ENCODE measurements at places on chromosomes 3 and 15. TPM values are rescaled to one million over a fixed set of nuclear protein-coding genes. Genes with fewer than 3 reads are reported as not detected.
A peak's percentile ranks its signal among the peaks of the same experiment; 100 is the strongest.

Gene PEX5L
- total RNA-seq, result 0.08 TPM

DNA sequence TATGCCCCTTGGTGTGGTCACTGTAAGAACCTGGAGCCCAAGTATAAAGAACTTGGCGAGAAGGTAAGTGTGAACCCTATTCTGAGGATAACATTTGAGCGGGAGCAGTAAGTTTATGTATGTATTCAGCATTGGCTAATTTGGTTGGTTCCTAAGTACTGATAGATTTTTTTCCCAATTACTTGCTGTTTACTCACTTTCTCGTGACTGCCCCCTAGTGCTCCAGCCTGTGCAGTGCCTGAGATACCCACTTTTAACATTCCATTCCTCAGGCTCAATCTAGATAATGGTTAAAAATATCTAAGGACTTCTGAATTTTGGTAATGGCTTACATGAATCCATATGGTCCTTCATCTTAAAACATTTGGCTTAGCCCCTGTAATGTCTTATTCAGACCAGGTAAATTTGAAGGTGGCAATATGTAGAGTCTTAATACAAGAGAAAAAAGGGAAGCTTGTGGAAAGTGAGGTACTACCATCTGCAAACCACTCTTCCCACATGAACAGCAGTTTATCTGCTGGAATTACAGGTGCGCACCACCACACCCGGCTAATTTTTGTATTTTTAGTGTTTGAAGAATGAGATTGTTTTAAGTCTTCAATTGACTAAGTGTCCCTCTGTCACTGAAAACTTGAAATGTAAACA lies 7.1 kb downstream of the ELL3 start:
- no peak for DNase-seq

GRCh38 chr3:148914936-148915690 lies 50.0 kb downstream of the CPA3 start:
- no peak for DNase-seq

DNA sequence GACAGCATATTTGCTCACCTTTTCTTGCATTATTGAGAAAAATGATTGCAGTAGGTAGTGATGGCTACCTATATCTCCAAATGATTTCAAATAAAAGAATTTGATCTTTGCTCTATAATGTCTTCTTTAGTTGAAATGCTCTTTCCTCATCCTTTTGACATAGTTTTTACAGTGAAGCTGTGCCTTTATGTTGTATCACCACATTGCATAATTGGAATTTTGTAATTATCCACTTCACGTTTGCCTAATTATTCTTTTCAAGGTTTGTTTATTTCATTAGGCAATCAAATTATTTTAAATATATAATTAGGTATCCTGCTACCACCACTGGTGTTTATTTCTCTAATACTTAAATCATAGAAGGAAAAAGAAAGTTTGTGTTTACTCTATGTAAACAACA lies 21.3 kb upstream of the P2RY13 start:
- no peak for DNase-seq

- no peak for DNase-seq
Measured at GRCh38 chr3:180059356-180059755, 22.6 kb upstream of the PEX5L start.

DNA sequence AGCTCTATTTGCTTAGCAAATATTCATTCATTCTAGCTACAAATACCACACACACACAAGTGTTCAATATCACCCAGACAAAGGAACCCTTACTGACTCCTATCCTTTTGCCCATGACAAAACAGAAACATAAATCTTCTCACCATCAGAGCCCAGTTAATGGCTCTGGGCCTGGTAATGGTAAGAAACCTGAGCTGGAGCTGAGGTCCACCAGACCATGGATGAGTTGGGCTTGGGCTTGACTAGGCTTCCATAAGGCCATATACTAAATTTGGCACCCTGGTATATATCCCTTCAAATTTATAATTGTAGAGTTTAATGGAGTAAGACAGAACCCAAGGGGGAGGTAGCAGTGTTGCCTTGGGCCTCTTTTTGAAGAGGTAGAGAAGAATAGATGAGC lies 29.4 kb downstream of the GPR176 start:
- no peak for DNase-seq

DNA sequence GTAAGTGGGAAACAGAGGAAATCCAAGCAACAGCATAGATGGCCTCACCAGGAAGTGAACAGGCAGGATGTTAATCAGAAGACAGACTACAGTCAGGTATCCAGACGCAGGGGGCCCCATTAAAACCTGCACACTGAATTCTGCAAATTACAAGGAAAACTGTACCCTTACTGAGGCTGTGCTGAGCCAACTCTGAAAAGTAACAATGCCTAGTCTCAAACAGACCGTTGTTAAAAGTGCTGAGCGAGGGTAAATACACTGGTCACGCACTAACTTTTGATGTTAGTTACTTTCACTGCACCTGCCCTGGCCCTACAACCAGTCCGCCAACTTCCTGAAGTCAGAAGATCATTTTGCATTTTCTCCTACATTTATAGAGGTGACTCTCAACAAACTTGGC lies 1.0 kb downstream of the TAMM41 start:
- DNase-seq, result no peak

GRCh38 chr15:69760890-69761568 lies 308.4 kb downstream of the RPLP1 start:
- DNase-seq, result peak; percentile 73

Gene COL7A1
- 62.9 TPM for total RNA-seq

Gene POC1A
- total RNA-seq, result 3.6 TPM

- no peak for DNase-seq
Measured at GRCh38 chr3:28294667-28295413, 53.4 kb downstream of the CMC1 start.

- no peak for DNase-seq
Measured at GRCh38 chr3:150106740-150107428, 136.2 kb upstream of the PFN2 start.

- DNase-seq, result no peak
Measured at GRCh38 chr3:134253475-134254226, 3.0 kb upstream of the RYK start.

- no peak for DNase-seq
Measured at GRCh38 chr15:84023636-84024035, 211.9 kb upstream of the GOLGA6L4 start.

DNA sequence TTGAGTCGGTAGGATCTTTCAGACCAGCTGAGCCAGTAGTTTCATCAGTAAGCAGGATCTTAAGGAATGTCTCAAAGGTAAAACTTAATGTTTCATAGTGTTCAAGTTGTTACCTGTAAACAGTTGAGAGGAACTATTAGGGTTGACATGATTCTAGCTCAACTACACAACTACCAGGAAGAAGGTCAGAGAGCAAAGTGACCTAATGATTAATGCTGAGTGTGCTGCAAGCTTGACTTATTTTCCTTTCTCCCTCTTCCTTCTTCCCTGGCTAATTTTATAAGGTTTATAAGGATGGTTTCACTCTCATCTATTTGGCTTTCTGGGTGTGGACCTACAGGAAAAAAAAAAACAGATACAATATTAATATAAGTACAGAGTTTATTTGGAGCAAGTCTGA lies 30.2 kb upstream of the LHFPL4 start:
- no peak for DNase-seq

GRCh38 chr3:128464188-128464587 lies 2.5 kb downstream of the DNAJB8 start:
- DNase-seq, result no peak

Gene NRROS
- total RNA-seq, result 4.2 TPM

- no peak for DNase-seq
Measured at GRCh38 chr15:22827125-22827524, 11.3 kb upstream of the NIPA2 start.

DNA sequence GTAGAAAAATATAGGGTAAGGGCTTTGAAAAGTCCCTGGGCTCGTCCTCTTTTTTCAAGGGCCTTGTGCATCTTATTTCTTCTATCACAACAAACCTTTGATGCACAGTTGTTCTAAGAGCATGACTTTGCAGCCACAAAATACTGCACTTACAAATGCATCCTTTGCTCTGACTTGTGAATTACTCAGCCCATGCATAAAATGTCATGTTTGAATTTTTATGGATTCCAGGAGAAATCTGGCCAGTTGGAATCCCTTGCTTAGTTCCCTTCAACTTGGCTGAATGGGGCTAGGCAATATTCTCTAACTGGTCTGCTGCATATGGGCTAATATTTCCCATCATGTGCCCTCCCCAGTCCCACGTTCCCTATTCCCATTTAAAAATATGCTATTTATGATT lies 523.9 kb upstream of the RGMA start:
- no peak for DNase-seq

DNA sequence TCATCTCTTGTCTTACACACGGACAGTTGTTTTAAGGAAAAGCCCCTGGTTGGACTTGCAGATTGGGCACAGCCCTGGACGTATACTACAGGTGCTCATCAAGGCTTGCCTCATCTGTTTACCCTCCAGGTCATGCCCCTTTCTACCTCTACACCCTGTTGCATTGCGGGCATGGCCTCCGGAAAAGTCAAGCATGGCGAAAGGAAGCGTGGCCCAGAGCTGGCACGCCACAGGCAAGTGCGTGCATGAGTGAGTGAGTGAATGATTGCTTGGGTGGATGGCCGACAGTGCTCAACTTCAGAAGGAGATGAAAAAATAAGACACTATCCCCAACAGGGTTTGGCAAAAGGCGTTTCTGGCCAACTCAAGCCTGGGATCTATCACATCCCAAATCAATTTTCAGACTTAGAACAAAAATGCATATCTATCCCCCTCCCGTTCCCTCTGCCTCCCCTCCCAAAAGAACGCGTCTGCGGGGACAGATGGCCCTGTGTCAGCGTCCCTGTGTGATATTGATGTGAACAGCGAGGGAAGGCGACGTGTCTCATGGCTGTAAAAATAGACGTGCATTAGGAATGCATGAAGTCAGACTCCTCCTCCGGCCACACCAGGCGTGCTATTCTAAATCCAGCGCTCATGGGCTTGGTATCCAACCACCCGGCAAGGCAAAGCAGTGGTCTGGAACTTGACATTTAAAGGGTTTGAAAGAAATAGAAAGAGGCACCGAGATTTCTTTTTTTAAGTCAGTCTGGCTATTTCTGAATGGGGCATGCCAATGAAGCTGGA lies 96.0 kb downstream of the RPLP1 start:
- DNase-seq, result no peak

- DNase-seq, result peak; percentile 35
Measured at GRCh38 chr3:51934139-51934850, 7.4 kb downstream of the RRP9 start.

Gene APOD
- 60.0 TPM for total RNA-seq

Gene NKTR
- 137 TPM for total RNA-seq

- DNase-seq, result no peak
Measured at GRCh38 chr3:160779040-160779439, 23.0 kb downstream of the PPM1L start.

- DNase-seq, result no peak
Measured at GRCh38 chr3:89098964-89099585, 8.3 kb upstream of the EPHA3 start.

- no peak for DNase-seq
Measured at GRCh38 chr15:27486683-27487647, 516.0 kb downstream of the GABRG3 start.

GRCh38 chr3:72134989-72135451 lies 350.1 kb upstream of the PROK2 start:
- no peak for DNase-seq

Gene SRGAP3
- 51.2 TPM for total RNA-seq

- DNase-seq, result no peak
Measured at GRCh38 chr3:187648177-187648576, 22.0 kb downstream of the SST start.

GRCh38 chr3:43949594-43949993 lies 258.9 kb downstream of the ABHD5 start:
- no peak for DNase-seq

- no peak for DNase-seq
Measured at GRCh38 chr15:38369936-38370478, 83.9 kb upstream of the FAM98B start.

GRCh38 chr15:77352887-77353286 lies 67.0 kb downstream of the PEAK1 start:
- DNase-seq, result no peak

- DNase-seq, result no peak
Measured at GRCh38 chr15:78761891-78762385, 49.3 kb downstream of the ADAMTS7 start.

GRCh38 chr3:115494826-115495225 lies 128.5 kb upstream of the GAP43 start:
- no peak for DNase-seq

GRCh38 chr15:35047528-35047927 lies 37.6 kb downstream of the NANOGP8 start:
- no peak for DNase-seq

DNA sequence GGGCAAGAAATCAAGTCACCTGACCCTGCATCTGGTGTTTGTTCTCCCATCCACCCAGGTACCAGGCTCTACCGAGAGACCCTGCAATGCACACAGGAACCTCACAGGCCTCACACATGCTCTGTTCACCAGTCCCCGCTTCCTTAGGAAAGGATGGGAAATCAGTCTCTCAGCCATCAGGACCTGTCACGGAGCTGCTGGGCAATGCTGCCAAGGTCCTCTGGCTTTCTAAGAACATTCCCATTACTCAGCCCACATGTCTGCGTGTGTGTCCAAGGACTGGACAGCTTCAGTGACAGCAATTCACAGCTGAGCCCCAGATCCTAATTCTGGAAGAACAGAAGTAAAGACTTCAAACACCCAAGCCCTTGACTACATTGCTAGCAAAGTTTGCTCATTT lies 6.5 kb upstream of the SRGAP3 start:
- DNase-seq, result no peak

- no peak for DNase-seq
Measured at GRCh38 chr15:78761020-78761419, 50.2 kb downstream of the ADAMTS7 start.

Gene LMAN1L
- total RNA-seq, result not detected

- no peak for DNase-seq
Measured at GRCh38 chr15:55737373-55737772, 5.6 kb downstream of the PRTG start.

DNA sequence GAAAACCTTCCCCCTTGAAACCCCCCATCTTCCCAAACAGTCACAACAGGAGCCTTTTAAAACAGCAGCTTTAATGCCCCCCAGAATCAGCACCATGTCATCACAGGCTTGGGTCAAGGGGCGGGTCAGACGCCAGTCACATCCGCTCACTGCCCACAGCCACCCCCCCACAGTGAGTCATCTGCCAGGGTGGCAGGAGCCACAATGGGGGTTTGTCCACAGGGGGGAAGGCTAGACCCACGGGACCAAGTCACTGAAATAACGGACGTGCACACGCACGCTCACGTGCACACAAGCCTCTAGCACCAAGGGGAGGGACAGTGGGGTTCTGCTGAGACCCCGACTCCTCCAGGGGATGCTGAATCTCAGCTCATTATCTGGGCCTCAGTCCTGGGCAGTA lies 441 bp upstream of the UCN2 start:
- DNase-seq, result no peak

Gene KBTBD12
- 5.5 TPM for total RNA-seq
